Astrocyte of the cerebellum (primary cell): ENCODE measurements at places on chromosomes 12 and 14.

GRCh38 chr14:24542346-24542936, 33.6 kb downstream of the CTSG start:
- DNase-seq = no peak

DNA sequence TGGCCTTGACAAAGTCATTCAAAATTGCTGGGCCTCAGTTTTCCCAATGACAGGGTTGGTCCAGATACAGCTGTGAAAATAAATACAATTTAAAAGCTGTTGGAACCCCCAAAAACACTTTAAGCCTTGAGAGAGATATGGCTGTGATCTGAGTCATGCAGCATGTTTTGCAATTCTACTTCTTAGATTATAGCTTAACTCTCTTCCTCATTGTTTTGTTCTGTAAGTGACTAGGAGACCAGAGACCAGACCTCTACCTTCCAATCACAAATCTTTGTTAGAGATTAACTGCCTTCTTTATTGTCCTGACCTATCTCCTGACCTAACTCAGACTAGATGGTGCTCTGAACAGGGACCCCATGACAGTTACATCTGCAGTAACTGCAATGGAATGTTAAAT, 198.1 kb downstream of the STXBP6 start:
- no peak for DNase-seq

GRCh38 chr14:90553921-90554336, 157.1 kb downstream of the CALM1 start:
- DNase-seq = no peak

DNA sequence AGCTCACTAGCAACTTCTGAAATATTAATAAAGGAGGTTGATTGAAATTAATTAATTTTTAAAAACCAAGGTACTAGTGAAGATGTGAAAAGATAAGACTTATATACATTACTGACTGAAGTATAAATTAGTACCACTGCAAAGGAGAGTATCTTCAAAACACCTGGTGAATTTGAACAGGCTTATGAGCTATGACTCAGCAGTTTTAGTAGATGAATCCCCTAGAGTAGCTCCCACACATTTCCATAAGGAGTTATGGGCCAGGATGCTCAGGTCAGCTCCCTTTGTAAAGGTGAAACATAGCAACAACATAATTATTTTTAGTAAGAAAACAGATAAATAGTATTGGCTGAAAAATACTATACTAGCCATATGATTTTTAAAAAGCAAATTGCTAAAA, 218.6 kb downstream of the SYT1 start:
- no peak for DNase-seq

GRCh38 chr12:124036657-124037109, 63.7 kb downstream of the ZNF664 start:
- peak; percentile 45 for DNase-seq

DNA sequence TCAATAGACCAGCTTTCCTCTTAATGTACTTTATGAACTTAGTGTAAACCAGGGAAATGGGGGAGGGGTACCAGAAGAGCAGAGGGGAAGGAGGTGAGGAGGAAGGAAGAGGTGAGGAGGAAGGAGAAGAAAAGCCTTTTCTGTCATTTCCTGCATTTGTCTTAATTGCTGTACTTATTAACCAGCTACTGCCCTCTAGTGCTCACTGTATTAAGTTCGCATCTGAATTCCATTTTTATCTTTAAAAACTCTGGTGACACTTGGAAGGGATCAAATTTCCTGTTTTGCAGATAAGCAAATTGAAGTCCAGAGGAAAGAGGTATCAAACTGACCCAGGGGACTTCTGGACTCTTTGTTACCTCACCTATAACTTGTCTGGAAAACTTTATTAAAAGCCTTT, 22.2 kb downstream of the MANSC1 start:
- DNase-seq = peak; percentile 61

DNA sequence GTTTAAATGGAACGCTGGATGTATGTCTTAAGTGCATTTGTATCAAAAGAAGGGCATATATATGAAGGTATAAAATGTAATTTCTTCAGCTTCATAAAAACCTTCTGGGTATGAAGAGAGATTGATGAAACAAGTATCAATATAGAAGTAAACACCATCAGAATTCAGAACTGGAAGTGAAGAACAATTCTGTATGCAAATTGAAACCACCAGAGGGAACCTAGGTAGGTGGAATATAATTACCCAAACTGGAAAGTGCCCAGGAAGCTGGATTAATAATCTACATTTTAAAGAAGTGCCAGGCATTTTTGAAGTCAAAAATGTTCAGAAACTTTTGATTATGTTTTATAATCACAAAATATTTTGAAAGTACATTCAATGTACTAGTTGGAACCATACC, 336.2 kb upstream of the GARIN6 start:
- no peak for DNase-seq

DNA sequence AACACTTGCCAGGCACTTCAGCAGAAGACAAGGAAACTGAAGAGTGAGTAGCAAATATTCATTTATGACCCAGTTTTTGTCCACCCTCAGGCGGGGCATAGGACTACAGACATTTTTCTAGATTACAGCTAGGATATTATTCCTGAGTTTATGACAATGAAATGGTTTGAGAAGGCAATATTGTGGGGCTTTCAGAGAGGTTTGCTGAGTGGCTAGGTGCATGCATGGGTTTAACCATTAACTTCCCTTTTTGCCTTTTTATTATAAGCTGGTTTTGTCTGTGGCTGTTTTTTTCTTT, 104.0 kb upstream of the BCAT1 start:
- no peak for DNase-seq
